ENCODE measurements at places on chromosomes 13 and 19.

GRCh38 chr19:49870309-49870901 is 3.0 kb upstream of the PNKP start:
- DNase-seq: no peak

- DNase-seq: no peak
These were observed 94.6 kb downstream of the KL start for GRCh38 chr13:33110713-33111413.

- DNase-seq: no peak
These were observed 27.4 kb upstream of the CEBPA start for GRCh38 chr19:33329736-33330135.

DNA sequence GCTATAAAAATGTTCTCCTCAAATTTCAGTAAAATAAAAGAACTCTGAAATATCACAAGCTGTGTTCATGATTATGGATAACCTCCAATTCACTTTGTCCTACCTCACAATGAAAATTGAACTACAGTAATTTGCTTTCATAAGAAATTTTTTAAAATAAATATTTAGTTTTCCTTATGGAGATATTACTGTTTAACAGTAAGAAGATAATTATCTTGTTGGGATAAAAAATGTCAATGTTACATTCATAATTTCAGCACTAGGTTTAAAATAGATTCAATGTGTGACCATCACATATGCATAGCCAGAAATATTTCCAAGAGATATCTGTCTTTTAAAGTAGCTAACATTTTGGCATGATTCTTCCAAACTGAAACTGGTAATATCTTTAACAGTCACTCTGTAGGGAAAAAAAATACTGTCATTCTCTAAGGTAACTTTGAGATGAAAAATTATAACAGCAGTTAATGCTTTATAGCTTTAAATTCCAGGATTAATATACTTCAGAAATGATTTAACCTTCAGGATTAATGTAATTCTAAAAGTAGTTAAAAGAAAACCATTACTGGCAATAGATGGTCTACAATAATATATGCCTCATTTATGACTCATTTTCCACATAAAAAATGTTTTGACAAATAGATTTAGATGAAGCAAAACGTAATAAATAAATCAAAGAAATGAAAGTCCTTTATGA is 91.3 kb downstream of the SPRY2 start:
- peak; percentile 21 for DNase-seq

DNA sequence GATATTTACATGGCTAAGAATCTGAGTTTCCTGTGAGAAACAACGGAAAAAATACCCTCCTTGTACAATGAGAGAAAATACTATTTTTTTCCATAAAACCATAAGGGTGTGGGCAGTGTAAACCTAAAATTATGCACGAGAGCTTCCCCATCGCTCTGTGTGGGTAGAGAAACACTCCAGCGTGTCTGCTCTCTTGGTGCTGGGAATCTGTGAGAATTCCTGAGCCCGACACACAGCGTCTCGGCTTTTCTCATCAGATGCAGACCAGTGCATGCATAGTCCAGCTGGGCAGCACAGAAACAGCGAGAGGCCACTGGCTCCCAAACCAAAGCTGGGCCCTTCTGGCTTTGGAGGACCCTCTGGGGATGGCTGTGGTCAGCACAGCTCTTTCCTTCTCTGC is 12.0 kb downstream of the PLPP2 start:
- no peak for DNase-seq

DNA sequence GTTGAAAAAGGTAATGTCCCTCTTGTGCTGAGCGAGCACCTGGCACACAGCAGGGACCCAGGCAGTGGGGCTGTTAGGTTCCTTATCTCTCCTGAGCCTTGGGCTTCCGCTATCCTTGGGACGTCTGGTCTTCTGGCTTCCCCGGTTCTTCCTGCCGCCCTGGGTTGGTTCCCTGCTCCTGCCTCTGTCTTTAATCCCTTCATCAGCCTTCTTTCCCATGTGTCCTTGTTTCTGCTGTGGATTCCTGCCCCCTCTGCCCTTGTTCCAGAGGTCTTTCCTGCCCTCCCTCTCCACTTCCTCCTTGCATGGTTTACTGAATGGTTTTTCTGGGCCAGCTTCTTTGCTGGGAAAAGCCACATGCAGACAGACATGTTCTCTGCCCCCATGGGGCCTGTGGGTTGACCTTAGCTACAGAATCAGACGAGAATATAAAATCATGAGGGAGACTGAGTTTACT is 2.6 kb downstream of the EPN1 start:
- no peak for DNase-seq

DNA sequence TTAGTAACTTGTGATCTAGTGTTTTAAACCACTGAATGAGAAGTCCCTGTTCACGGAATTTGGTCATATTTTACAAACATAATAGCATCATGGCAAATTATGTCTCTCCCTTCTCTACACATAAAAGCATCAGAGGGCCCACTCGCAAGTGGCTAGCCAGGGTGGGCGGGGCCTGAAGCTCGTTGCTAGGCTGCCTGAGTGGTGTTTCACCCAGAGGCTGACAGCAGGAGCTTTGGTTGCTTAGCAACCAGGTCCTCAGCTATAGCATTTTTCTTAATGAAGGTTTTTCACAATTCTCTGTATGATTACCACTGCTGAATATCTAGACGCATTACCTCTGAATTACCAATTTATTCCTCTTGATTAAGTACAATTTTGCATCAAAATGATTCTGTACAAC is 126.5 kb downstream of the NALCN start:
- DNase-seq: peak; percentile 14

DNA sequence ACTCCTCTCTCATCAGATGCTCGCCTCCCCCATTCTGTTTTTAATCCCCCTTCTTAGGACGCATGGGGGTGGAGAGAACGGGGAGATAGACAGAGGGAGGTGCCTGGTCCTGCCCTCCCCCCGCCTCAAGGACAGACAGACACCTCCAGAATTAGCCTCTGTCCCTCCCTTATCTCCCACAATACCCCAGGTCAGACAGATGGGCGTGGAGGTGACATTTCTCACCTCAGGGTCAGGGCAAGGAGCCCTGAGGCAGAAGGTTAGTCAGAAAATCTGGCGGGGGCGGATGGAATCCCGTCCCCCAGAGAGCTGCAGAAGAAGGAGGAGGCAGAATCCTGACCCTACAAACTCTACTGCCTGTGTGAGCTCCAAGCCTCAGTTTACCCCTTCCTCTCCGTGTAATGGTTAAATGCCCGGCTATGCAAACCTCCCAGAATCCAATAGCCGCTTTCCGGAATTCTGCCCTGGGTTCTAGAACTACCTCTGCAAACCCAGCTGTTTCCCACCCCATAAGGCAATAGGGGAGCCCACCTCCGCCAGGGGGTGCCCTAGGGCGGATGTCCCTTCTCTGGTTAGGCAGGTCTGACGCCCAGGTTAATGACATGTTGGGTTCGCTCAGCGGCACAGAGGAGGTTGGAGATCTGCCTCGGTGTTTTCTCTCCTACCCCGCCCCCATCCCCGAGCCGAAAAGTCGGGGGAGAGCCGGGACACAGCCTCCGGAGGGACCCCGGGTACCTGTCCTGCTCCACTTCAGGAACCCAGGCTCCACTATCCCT is 900 bp downstream of the PPP1R13L start:
- no peak for DNase-seq

DNA sequence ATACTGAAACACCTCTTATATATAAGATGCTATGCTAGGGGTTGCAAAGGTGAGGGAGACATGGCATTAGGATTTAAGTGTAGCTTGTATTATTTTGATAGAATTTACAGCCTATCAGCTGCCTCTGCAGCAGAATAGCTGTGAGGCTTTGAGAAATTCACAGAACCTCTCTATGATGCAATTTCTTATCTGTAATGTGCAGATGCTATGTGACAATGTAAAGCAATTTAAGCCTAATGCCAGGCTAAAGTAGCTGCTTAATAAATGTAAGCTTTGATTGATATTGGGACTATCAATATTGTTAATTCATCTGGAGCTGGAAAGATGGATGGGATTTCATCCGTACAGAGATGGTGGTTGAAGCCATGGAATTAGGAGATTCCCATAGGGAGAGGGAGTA is 1.6 kb downstream of the ADGRE3 start:
- DNase-seq: no peak

GRCh38 chr19:41175801-41176777 is 16.9 kb upstream of the CYP2S1 start:
- peak; percentile 46 for DNase-seq

GRCh38 chr13:54016542-54016941 is 987.9 kb downstream of the OLFM4 start:
- DNase-seq: no peak

DNA sequence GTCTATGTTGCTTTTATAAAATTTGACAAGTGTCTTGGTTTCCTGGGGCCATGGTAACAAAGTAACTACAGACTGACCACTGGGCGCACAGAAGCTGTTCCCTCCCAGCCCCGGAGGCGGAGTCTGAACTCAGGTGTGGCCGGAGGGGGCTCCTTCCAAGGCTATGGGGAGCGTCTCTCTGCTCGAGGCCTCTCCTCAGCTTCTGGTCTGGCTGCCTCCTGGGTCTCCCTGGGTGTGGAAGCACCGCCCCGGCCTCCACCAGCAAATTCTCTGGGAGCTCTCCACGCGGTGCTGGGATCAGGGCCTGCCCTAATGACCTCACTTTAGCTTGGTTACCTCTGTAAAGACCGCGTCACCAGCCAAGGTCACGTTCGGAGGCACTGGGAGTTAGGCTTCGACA is 45.7 kb upstream of the F7 start:
- no peak for DNase-seq

GRCh38 chr19:44356383-44357111 is at the start of gene ZNF112:
Gene ZNF112 (minus strand): TSS chr19:44356680. CDS start chr19:44340539, 16,141 bp downstream.
- peak; percentile 93 for DNase-seq

DNA sequence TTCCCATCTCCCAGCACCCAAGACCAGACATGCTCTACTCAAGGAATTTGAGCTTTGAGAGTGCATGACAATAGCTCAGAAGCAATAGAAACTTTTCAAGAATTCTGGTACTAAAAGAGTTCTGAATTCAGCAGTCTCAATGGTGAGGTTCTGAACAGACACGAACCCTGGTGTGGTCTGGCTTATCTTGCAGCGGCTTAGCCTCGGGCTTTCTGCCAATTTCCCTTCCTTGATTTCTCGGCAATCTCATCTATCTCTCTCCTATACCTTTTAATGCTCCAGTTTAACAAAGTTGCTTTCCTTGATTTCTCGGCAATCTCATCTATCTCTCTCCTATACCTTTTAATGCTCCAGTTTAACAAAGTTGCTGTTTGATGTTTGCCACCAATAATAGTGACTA is 174.6 kb downstream of the SPRY2 start:
- DNase-seq: no peak

DNA sequence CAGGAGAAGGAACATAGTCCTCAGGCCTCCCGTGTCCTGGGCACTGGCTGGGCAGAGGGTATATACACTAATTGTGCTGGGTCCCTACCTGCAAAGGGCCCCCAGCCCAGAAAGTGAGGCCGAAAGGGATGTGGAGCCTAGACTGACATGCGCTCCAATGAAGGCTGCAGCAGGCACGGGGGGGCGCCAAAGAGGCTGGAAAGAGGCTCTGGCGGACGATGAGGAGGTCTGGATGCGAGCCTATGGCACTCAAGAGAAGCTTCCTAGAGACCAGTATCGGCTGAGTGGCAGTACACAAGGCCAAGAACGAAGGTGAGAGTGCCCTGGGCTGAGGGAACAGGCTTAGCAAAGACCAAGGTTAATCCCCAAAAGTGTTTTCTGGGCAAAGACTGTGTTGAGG is 16.6 kb downstream of the VRK3 start:
- no peak for DNase-seq

DNA sequence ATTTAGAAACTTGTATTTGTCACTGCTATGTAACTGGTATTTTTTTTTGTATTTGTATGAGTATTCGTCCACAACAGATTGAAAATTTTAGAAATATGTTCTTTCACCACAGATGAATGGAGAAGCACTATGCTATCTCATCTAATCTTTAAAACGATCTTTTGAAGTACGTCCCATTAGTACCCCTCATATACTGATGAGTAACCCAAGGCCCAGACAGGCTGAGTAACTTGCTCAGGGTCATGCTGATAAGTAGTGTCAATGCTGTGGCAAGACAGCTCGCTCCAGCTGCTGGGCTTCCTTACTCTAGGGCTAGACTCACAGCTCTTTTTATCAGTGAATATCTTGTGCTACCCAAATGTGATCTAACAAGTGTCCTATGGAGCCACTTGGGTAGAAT is 154.2 kb downstream of the SUCLA2 start:
- DNase-seq: no peak

GRCh38 chr13:79361299-79361698 is 44.8 kb downstream of the RBM26 start:
- DNase-seq: no peak

GRCh38 chr13:113630804-113631203 is 27.2 kb downstream of the ATP4B start:
- no peak for DNase-seq

DNA sequence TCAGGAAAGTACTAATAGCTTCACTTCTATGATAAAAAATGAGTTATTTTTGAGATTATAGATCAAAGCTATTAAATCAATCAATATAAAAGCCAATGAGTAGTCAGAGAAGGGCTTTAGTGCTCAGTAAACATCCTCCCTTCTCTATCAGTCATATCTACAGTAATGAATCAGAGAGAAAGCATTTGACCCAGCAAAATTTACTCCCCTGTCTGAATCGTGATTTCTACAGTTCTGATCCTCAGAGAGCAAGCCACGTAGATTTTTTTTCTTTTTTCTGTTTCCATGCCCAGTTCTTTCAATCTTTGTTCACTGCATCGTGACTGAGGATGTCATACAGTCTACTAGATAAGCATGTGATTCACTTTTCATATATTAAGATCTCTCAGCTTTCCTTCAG is 16.2 kb upstream of the MBNL2 start:
- DNase-seq: no peak

- DNase-seq: peak; percentile 96
These were observed at the start of gene RELB for GRCh38 chr19:45001087-45001739. Gene RELB (plus strand): TSS chr19:45001464. CDS start chr19:45001580, 116 bp downstream.

- no peak for DNase-seq
These were observed 10.4 kb downstream of the CLASRP start for GRCh38 chr19:45049073-45049736.

GRCh38 chr19:522726-523125 is 8.8 kb upstream of the CDC34 start:
- DNase-seq: no peak

- DNase-seq: no peak
These were observed 219.1 kb downstream of the LMO7 start for GRCh38 chr13:75855216-75855615.

GRCh38 chr13:65808061-65808460 is 1422.1 kb downstream of the PCDH9 start:
- DNase-seq: no peak

- peak; percentile 21 for DNase-seq
These were observed 536 bp downstream of the FAM32A start for GRCh38 chr19:16185768-16186123.
